ENCODE measurements at places on chromosomes 3 and 15.

GRCh38 chr3:180330440-180330839 lies 271.5 kb upstream of the TTC14 start:
- DNase-seq: no peak

- DNase-seq: no peak
Measured at GRCh38 chr15:68494573-68495110, 62.7 kb upstream of the ITGA11 start.

DNA sequence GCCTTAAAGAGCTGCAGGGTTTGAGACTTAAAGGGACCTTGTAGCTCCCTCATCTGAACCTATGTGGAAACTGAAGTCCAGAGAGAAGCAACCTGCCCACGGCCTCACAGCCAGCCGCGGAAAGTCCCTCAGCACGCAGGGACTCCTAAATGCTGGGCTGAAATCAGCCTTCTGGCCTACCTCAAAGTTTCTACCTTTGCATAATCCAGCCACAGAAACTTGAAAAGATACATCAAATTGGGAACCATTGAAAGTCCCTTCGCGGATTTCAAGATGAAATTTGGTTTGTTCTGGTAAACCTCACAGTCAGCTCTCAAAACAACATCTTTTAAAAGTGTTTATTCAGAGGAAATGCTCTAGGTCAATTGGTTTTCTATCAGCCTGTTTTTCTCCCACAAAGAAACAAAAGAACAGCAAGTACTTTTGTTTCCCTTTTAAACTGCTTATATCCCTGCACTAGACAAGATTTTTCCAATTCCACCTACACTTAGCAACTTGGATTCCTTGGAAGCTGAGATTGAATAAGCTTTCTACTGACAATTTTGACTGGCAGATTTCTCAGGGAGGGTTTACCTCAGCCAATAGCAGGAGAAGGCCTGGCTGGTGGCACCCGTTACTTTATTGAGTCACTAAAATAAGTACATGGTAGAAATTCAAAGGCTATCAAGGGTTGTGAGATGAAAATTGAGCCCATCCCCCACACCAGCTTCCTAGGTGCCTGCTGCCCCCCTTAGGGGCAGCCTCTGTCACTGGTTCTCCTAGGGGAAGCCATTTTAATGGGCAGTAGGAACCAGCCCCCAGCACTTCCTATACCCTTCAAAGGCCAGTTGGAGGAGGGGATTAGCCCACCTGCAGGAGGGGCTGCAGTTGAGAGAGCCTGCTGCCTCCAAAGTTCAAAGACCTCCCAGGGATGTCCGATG lies 171.2 kb downstream of the ADAMTS17 start:
- no peak for DNase-seq

DNA sequence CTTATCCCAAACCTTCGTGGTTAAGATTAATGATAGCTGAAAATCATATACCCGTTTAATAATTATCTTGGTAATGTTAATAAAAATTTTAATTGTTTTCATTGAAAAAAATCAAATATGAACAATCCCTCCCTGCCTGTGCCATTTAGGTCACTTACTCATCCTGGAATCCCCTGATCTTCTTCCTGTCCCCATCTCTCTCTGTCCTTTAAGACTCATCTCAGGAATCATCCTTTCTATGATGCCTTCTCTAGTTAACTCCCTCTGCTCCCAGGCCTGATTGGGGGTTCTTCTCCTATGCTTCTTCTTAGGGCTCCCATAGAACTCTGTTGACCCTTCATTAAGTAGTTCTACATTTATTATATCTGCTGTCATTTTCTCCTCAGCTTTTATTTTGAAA lies 91.6 kb downstream of the MBNL1 start:
- DNase-seq: no peak

DNA sequence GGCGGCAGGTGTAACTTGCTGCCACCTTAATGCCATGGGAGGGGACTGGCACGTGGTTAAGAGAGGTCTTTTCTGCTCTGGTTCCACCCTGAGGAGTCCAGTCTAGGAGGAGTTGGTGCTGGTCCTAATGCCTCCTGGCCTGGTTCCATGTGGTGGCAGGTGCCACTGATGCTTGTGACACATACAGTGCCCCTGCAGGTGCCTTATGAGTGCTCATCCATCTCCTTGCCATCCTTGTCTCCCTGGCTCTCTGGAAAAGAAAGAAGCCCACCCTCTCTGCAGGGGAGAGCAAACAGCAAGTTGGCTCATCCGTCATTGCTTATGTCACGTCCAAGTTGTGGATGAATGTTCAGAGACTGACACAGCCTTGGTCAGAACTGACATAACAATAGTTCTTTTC lies 175.8 kb upstream of the DPH6 start:
- DNase-seq: no peak

GRCh38 chr3:190217081-190217480 lies 96.4 kb upstream of the P3H2 start:
- no peak for DNase-seq

DNA sequence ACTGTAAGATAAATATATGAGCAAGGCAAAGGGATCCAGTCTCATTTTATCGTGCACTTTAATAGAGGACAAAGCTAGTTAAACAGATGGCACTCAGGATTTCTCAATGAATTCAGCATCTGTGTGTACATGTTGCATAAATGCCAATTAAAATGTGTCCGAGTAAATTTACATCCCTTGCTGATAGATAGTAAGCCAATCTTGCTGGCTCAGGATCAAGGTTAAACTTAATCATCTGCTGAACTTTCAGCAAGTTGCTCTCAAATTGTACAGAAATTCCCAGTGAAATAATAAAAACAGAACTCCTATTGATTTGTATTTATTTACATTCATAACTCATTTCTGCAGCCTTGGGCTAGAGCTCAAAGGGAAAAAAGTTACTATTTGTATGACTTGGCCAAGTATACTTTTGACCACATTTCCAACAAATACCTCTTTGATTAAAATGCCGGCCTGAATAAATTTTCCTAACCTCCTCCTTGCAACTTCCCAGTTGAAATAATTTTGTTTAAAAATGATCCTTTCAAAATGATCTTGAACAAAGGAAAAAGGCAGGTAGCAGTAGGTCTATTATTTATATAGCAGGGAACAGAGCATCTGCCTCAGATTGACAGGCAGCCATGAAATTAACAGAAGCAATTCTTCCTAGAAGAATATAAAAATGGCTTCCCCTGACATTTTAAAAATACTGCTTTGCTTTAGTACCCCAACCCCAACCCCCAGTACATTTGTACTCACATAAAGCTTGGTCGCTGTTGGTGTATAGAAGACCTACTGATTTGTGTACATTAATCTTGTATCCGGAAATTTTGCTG lies 1001.9 kb downstream of the ROBO1 start:
- no peak for DNase-seq

DNA sequence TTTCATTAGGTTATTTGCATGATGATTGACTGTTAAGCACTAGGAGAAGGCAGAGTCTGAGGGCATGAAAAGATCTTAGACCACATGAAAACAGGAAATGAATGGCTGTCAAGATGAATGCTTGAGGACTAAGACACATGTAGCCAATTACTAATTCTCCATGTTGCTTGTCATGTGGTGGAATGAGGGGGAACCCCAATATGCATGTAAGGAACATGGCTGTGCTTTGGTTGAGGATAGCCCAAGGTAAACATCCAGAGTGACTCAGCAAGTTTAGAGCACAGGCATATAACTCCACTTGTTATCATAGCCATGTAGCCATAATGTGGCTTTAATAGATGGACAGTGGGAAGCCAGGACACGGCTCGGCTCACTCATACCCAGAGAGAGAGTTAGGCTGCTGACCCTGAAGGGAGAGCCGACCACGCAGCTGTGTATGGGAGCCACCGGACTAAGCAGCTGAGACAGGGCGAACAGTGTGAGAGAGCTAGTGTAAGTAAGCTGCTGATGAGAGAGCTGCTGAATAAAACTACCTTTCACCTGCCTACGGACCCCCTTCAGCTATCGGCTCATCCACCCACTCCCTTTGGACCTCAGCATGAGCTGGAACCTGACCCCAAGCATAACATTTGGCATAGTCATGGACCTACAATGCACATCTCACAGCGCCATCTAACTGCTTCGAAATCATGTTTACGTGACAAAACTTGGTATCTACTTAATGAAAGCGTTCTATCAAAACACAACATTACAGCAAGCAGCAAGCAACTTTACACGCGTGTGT lies 37.6 kb downstream of the ANO10 start:
- no peak for DNase-seq

DNA sequence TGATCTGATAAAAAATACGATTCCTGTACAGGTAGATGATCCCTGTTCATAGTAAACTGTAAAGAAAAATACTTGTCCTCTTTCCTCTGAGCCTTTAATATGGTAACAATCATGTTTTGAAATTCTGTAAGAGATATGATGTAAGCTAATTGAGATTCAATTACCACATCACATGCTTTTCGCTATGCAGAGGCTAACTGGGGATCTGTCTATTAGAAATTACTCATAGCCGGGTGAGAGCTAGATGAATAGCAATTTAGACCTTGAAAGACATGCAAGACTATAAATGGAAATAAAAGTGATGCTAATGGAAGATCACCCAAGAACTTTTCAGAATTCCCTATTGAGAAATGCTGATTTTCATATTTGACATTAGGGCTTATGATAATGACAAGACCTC lies 579.9 kb upstream of the ZNF717 start:
- no peak for DNase-seq

DNA sequence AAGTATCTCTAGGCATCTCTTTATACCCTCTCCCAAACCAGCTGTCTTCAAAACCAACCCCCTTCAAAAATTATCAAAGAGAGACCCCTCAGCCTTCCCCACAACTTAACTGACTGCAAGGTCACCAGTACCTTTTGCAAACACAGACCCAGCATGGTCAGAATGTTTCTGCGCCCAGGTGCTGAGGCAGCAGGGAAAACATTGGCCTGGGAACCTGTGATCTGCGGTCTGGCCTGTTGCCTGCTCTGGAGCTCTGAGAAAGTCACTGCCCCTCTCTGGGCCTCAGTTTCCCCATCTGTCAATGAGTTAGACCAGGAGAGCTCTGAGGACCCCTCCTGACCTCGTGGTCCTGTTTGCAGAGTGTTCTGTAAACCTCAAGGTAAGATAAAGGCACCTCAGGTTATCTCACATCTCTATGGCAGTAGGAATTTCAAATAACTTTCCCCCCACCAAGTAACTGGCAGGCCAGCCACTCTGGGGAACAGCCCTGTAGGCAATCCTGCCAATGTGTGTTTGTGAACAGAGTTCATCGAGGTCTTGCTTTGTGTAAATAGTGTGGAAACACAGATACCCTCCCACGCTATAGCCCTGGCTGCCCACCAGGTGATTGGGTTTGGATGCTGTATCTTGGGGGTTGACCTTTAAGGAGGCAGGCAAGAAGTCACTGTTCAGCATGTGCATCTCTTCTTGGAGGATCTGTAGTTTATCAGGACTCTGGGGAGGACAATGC lies 50.0 kb upstream of the SMAD6 start:
- DNase-seq: no peak

- peak; percentile 66 for DNase-seq
Measured at GRCh38 chr3:149448331-149448831, 26.1 kb upstream of the TM4SF4 start.

GRCh38 chr3:170914690-170915089 lies 6.3 kb upstream of the EIF5A2 start:
- DNase-seq: no peak

GRCh38 chr3:183555541-183556081 lies at the start of gene KLHL6:
TSS of gene KLHL6 (minus strand) at chr3:183555706. CDS start at chr3:183555653, 53 bp downstream.
- no peak for DNase-seq

DNA sequence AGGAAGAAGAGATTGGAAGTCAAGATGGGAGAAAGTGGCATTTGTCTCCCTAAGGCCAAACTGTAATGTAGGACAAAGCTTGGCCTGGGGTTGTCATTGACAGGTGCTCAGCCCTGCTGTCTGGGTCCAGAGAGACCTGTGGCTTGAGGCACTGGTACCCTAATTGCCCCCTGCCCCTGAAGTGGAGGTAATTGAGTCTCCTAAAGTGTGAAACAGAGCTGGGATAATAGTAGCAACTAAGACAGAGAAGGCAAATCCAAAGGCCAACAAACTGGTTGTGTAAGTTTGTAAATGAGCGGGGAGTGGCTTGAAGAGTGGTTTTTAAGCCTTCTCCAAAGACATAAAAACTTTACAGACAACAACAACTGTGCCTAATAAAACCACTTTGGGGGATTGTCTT lies 264.2 kb upstream of the ROPN1 start:
- no peak for DNase-seq

- DNase-seq: no peak
Measured at GRCh38 chr3:190302212-190302867, 19.9 kb downstream of the CLDN1 start.

DNA sequence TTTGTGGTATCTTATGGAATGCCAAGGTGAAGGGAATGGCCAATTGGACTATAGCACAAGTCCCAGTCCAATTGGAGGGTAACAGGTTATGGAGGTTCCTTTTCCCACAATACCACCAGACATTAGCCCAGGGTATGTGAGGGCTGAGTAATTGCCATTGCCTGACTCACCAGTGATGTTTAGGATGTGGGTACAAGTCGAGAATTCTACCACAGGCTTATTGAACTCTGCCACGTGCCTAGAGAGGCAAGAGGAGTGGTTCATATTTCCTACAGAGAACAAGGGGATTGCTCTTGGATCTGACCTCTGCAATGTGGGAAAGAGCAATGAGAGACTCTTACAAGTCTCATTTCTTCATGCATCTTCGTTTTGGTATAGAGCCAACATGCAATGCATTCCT lies 85.0 kb upstream of the XCR1 start:
- DNase-seq: no peak

- DNase-seq: no peak
Measured at GRCh38 chr15:51580982-51581381, 41.6 kb downstream of the DMXL2 start.

DNA sequence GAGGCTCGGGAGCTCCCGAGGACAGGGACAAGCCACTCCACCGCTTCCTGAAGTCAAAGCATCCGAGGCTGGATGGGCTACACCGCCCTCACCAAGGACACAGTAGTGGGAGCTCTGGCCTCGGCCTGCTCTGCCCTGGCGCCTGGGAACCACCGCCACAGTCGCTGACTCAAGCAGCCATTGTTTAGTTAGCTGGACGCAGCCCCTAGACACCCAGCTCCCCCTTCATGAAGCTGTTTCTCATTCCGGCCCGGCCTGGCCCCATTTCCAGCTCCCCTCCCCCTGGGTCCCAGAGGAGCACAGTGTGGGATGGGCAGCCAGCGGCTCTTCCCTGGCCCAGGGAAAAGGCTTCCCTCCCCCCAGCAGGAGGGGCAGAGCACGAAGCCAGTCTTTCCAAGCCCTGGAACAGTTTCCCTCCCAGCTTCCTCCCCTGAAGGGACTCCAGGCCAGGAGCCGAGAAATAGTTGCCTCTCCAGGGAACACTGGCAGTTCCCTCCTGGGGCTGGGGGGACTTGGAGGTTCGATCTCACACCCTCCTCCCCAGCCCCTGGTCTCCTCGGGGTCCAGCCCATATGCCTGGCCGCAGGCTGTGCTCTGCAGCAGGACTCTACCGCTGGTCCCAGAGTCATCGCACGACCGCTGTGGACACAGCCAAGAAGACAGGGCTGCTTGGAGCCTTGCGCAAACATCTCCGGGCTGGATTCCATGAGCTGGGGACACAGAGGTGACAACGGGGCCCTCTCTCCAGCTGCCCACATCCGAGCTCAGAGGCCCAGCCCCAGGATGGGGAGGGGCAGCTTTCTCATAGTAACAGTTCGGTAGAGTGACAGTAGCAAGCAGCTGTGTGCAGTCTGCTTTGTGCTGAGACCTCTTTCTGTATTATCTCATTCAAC lies 10.0 kb downstream of the PLXND1 start:
- peak; percentile 92 for DNase-seq
